Stimulated activated CD4-positive, alpha-beta T cell treated with anti-CD3 and anti-CD28 coated beads, Interleukin-15, amount 100 ng/mL, for 24 hours (primary cell): ENCODE measurements at places on chromosomes 11 and 22.

DNA sequence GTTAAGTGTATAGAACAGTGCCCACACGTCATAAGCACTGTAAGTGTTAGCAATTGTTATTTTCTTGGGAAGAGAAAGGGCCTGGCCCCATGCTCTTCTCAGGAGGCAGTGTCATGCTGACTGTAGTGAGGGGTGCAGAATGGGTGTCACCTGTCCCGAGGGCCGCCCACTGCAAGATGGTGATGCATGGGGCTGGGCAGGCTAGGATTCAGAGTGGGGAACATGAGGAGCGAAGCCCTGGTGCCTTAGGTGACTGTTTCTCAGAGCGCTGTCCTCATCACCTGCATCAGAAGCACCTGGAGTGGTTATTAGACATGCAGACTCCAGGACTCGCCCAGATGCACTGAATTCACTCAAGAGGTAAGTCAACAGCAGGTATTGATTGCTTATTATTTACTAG, 101.0 kb upstream of the PARVA start:
- DNase-seq: no peak

DNA sequence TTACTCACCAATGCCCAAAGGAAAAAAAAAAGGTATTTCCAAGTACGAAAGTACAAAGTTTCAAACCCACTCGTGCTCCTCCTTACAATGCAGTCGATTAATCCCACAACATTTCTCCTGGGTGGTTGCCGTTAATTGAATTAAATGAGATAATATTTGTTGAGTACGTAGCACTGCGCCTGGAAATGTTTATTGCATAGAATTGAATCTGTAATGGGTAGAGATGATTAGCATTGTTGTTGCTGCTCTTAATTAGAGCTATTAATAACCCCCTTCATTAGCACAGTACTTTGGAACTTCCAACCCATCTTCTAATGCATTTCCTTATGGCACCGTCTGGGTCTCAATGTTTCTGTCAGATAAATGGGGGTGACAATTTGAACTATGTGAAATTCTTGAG, 77.3 kb downstream of the SEZ6L start:
- DNase-seq: no peak

GRCh38 chr22:33854724-33855123, 65.6 kb downstream of the LARGE1 start:
- no peak for DNase-seq

DNA sequence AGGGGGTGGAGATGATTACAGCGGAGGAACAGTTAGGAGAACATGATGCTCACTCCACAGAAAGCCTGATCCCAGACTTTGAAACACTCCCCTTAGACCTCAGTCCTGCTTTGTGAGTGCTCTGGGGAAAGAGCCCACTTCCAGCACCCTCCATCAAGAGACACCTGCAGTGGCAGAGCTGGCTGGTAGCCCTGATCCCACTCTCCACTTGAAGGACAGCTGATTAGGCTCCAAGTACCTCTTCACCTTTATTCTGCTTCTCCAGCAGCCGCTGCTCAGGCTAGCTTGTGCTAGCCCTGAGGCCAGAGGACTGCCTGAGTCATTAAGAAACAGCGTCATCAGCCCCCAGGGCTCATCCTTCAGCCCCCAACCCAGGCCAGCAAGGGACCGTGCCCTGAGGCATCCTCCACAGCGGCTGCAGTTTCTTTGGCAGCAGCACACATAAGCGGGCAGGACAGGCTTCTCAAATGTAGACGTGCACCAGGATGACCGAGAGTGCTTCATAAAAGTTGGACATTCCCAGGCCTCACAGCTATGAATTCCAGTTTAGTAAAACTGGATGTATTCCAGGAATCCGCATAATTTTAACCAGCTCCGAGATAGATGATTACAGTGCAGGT, 146.0 kb upstream of the TBCEL start:
- DNase-seq: no peak

DNA sequence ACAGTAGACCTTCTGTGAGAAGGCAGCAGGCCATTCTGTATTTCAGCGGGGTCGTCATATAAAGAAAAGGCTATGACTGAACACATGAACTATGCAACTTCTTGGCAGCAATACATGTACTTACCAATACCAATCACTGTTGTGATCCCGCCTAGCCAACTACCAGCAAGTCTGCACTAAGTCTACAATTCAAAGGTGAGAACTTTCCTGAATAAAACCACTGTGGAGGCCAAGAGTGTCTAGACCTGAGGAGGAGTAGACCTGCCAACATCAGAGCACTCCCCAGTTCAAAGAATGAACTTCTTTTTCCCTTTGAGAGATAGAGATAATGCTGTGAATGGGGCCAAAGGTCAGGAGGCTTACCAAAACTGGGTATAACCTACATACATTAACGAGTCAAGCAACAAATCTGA, 108.2 kb downstream of the SIK3 start:
- DNase-seq: no peak

DNA sequence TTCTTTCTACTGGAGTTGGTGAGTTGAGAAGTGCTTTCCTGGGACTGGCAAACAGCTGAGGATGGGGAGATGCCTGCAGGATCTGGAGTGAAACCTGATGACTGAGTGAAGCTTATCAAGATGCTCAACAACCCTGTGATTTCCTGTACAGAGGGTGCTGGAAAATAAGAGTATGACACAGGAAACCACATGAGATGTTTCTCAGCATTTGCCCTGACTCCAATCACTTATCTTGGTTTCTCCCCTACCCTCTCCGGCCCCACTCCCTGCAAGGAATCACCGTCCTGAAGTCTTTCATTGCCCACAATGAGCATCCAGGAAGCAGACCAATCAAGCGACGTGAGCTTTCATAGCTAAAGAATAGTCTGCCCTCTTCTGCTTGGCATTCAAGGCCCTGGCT, at the start of gene MRGPRX2:
Gene MRGPRX2, minus strand, starts transcription at position 89 of the 400 bp plus-strand sequence. CDS start 4,315 bp downstream, outside the sequence.
- DNase-seq: peak; percentile 42
